ENCODE measurements at places on chromosomes 1 and 21.

- DNase-seq = no peak
Observed at GRCh38 chr1:40096646-40096976, 441 bp downstream of the PPT1 start.

DNA sequence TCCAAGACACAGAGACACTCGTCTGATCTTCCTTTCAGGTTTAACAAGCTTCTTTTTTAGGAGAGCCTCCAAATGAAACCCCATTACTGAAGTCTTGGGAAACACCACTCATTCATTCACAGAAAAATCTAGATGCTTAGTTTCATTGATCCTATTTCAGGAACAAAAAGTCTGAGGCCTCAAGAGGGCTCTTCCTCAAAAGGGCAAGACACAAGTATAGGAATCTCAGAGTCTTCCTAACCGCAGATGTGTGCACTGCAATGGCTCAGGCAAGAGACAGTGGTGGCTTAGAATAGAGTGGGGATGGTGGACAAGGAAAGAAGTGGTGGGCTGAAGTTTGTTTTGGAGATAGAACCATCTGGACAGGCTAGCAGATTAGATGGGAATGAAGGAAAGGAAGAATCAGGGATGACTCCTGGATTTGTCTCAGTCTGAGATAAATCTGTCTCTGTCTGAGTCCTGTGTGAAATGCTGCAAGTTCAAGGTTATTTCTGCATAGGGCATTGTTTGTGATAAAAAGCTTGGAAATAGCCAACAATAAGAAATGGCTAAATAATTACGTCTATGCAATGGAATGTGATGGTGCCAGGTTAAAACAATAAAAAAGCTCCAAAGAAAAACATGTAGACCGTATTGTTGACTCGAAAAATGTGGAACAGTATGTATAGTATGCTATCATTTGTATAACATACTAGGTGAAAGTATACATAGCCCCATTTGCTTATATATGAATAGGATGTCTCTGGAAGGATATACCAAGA lies 8.9 kb upstream of the CTSE start:
- no peak for DNase-seq

DNA sequence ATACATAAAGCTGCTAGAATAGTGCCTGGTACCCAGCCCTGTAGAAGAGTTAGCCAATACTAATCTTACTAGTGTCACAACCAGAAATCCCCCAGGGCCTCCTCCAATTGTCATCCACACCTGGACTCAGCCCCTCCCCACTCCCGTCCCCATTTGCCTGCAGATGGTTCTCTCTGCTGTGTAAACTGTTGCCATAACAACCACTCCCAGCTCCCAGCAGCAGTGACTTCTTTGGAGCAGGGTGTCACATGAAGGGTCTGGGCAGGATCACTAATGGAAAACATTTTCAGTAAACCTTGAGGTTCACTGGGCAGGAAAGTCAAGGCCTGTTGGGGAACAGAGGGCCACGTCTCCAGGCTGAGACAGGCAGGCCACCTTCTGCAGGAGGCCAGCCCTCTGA lies 126.0 kb upstream of the IPO9 start:
- no peak for DNase-seq

- DNase-seq = peak; percentile 29
Observed at GRCh38 chr1:61498342-61498741, 226.6 kb downstream of the TM2D1 start.

DNA sequence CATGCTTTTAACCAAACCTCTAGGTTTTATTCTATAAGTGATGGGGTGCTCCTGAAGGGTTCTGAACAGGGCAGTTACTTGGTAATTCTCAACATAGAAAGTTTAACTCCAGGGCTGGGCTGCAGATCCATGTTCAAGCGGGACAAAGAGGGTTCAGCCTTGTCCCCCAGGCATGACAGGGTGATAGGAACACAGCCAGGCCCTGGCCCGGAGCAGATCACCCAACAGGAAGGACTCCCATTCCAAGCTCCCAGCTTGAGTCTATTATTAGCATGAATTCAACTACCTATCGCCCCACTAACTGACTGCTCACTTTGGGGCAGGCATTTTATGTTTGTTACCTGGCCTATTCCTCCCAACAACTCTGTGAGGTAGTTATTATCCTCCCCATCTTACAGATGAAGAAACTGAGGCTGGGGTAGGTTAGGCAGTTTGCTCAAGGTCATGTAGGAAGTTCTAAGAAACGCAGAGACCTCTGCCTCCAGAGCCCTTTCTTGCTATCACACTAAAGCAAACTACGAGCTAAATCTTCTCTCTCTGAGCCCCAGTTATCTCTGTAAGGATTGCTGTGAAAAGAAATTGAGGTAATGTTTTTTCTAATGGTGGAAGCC lies 14.5 kb downstream of the ASAP3 start:
- DNase-seq = no peak

DNA sequence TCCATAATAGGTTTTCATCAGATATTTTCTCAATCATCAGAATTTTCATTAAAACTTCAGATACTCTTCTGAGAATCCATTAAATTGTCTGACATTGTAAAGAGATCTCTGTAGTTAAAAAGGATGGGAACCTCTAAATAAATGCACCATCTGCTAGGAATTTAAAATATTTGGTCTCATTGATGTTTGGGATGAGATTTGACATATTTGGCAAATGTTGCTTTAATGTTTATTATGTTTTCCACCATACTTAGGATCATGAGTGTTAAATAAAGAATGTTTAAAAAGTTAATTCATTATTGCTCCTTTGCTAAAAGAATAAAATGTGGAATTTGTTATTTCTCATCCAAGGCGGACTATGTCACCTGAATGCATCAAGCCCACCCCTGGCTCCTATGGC lies 85.5 kb upstream of the VANGL1 start:
- no peak for DNase-seq

- DNase-seq = no peak
Observed at GRCh38 chr1:238672262-238672661, 714.1 kb upstream of the CHRM3 start.

DNA sequence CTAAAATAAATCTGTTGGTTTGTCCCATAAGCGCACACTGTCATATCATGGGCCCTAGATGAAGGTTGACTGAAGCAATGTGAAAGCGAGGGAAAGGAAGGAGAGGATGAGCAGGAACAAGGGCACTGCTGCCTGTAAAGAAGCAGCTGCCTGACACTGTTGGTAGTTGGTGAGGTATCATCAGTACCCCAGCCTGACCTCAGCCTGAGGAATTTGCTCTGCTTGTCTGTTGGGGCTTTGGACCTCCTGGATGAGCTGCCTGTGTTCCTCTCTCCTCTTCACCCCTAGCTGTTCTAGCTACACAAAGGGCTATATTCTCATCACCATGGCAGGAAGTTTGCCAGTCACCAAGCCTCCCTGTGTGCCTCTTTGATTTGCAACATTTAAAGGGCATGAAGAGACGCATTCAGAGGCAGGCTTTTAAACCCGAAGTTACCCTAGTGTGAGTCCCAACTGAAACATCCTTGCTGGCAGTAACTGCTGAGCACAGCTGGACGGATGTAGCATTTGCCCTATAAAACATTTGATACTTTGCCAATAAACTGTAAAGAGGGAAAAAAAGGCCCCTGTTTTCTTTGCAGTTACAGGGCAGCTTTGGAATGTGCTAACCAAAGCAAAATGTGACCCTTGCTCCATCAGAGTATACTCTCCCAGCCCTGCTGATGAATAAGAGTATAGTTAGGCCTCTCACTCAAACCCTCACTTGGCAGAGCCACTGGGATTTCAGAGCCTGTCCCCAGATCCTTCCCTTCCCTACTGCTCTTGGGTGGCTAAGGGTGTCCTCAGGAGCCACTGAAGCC lies 22.2 kb upstream of the SPATA6 start:
- DNase-seq = peak; percentile 24

GRCh38 chr1:11057477-11057876 lies 2.3 kb downstream of the SRM start:
- no peak for DNase-seq

DNA sequence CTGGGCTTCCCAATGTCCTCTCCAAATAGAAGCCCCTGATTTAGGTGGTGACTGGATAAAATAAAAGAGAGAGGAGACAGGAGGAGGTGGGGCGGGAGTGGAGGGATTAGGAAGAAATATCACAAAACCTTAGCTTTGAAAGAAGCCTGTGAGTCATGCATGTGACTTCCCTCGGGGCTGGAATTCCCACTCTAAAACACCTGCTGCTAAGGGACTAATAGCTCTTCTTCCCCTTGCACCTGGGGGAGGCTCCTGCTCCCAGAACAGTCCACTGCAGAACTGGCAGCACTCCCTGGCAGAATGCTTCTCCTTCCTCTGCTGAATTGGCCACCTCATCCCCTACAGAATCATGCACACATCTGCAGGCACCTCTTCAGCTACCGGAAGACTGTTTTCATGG lies 207.2 kb downstream of the ATG4C start:
- DNase-seq = no peak

DNA sequence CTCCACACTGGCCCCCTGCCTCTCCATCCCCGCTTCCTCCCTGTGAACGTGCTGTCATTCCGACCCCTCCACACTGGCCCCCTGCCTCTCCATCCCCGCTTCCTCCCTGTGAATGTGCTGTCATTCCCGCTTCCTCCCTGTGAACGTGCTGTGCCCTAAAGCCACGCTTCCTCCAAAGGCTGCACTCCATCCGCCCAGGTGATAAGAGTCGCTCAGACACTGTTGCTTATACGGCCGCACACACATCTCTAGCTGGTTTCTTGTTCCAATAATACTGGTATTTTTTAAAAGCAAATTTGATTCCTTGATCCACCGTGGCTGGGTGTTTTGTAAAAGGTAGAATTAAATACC lies 39.3 kb upstream of the TSPEAR start:
- no peak for DNase-seq

DNA sequence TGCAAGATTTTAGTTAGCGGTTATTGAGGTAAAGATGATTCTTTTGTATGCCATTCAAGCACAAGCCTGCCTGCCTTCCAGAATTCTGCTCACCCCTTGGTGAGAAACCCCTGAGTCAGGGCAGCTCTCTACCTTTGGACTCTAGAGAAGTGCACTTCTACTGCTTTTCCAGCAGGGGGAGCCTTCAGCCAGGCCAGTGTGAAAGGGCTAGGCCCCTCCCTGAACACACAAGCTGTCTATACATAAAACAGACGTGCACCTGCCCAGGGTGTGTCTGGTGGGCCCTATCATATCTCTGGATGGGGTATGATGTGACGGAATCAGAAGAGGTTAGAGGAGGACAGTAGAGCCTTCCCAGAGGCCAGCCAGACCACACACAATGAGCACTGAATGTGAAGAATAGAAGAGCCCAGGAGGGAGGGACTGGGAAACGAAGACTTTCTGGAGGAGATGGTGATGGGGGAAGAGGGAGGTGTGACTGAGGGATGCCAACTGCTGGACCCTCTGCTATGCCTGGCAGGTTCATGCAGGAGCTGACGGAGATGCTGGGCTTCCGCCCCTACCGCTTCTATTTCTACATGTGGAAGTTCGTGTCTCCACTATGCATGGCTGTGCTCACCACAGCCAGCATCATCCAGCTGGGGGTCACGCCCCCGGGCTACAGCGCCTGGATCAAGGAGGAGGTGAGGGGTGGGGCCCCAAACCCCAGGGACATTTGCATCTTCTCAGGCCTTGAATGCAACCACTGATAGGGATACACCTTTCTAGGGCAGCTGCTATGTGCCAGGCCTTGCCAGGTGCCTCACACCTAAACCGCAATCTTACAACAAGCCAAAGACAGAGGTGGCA lies 13.0 kb upstream of the KCNC4 start:
- peak; percentile 75 for DNase-seq

GRCh38 chr1:224262373-224263054 lies 67.5 kb downstream of the NVL start:
- no peak for DNase-seq

DNA sequence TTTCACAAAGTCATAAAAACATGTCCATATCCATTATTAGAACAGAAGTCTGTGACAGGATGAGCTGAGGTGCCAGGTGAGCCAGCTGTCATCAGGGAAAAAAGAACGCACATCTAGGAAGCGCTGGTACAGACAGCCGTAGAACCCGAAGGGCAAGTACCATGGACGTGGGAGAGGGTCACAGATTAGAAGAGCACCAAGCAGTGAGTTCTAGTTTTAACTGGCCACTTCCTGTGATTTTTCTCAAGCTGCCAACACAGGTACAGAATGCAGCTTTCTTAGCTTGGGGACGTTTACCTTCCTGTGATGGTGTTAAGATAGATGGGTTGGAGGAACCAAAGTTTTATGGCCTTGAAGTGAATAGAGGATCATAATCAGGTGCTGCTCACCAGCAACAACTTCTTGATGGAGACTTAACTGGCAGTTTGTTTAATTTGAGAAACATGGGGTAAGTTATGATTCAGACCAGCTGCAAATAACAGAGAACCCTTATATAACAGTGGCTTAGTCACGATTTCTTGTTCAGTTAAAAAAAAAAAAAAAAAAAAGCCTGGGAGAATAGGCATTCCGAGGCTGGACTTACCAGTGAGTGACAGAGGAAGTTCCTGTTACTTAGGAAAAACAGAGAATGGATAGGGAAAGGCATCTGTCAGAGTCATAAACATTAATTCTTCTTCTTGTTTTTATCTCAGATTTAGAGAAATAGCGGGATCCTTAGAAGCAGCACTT lies 30.9 kb downstream of the AGT start:
- peak; percentile 73 for DNase-seq

DNA sequence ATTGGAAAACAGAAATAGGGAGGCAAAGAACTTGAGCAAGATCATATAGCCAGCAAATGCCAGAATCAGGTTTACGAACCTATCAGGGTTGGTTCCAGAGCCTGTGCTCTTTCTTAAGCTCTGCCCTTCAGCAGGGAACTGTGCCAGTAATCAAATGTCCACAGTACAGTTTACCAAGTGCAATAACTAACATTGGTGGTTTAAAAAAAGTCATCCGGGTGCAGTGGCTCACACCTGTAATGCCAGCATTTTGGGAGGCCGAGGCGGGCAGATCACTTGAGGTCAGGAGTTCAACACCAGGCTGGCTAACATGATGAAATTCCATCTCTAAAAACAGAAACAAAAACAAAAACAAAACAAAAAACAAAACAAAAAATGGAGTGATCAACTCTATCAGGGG lies 182.7 kb downstream of the LMX1A start:
- no peak for DNase-seq

DNA sequence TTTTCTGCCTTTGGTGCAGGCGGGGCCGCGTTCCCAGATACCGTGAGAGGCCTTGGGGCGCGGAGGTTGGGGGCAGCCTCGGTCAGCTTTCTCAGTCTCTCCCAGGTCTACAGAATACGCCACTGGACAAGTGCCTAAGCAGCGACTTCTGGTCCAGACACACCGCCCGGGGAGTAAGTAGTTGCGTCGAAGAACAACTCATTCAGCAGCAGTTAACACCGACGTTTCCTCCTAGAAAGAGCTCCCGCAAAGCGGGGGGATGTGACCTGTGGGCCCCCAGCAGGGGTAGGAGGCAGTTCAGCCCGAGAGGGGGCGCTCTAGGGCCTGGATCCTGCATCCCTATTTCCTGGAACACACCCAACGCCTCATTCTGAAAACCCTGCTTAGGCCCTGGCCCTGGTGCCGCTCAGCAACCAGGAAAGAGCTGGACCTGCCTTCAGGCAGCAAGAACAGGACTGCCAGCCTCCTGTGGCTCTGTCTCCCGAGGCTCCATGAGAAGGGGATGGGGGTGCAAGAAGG lies 6.5 kb upstream of the BARHL2 start:
- DNase-seq = no peak

- DNase-seq = no peak
Observed at GRCh38 chr1:10374442-10374860, 24.4 kb upstream of the PGD start.

- no peak for DNase-seq
Observed at GRCh38 chr1:234986750-234987414, 141.8 kb downstream of the TOMM20 start.

GRCh38 chr1:218728898-218729565 lies 383.9 kb downstream of the TGFB2 start:
- DNase-seq = no peak

Measured in epithelial cell of esophagus (primary cell).